WTC11 (cell line): ENCODE measurements at places on chromosomes 16 and 17.
A peak's percentile ranks its signal among the peaks of the same experiment; 100 is the strongest.

DNA sequence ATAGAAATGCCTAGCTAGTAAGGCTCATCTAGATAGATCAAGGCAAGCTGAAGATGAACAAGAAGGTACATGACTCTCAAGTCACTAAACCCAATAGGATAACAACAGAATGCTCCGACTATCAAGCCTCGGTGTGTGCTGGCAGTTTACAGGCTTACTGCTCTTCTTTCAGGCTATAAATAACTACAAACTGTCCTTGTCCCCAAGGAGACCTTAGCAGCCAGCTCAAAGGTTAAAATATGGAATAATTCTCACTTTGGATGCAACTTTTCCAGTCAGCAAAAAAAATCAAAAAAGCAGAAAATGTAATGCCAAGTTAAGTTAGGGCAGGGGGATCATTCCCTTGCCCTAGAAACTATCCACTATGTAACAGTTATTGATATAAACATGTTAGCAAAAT is 44.6 kb downstream of the SPOP start:
- no peak for DNase-seq

- no peak for DNase-seq
Measured at GRCh38 chr16:46871597-46871996, 12.6 kb upstream of the GPT2 start.

DNA sequence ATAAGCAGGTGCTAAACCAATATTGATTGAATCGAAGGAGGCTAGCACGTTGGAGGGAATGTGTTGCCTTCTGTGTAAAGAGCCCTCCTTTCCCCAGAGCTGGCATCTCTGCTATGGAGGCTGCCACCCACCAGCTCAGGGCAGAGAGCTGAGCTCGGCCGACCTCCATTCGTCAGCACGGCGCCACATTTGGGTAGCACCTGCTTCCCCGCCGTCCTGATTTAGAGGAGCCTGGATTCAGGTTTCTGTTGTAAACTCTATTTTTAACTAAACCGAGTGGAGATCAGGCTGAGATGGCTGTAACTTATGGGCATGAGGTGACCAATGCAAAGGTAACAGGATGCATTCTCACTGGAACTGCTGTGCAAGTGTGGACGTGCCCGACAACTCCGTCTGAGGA is 172.5 kb downstream of the CCDC182 start:
- no peak for DNase-seq

GRCh38 chr16:76748461-76749348 is 442.3 kb upstream of the MON1B start:
- DNase-seq = no peak

- DNase-seq = no peak
Measured at GRCh38 chr16:54630284-54630967, 300.2 kb upstream of the IRX5 start.

DNA sequence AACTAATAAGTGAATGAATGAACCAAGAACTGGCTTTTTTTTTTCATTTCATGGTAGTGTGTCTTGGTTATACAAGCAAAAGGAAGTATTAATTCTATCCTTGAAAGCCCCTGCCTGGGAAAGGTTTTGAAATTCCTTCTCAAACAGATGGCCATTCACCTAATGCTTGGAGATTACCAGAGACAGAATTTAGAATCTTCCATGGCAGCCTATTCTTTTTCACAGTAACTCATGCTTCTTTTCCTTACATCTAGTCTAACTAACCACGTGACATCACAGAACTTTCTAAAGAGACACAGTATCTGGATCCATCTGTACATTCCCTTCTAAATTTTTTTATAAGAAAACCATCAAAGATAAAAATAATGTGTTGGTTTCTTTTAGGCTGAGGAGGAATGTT is 151.6 kb downstream of the FTO start:
- no peak for DNase-seq

DNA sequence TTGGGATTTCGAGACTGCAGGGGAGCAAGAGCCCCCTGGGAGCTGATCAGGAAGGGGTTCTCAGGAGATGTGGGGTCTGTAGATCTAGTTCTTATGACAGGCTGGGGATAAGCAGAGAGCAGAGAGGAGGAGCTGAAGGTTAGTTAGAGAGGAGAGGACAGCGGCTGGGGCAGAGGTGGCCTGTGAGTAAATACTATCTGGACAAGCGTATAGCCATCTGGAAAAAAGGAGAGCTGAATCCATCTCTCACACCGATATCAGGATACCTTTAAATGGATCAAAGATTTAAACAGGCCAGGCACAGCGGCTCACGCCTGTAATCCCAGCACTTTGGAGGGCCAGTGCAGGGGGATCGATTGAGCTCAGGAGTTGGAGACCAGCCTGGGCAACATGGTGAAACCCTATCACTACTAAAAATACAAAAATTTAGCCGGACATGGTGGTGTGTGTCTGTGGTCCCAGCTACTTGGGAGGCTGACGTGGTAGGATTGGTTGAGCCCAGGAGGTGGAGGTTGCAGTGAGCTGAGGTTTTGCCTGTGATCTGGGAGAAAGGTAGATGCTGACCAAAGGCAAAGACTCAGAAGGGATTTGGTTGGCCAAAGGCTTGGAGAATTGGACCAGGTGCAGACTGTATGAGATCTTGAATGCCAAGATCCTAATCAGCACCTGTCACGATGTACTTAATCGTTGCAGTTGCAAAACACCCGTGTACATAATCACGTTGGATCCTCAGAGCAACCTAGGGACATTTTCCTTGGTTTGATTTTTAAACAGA is 18.9 kb upstream of the SLC25A19 start:
- DNase-seq = no peak

DNA sequence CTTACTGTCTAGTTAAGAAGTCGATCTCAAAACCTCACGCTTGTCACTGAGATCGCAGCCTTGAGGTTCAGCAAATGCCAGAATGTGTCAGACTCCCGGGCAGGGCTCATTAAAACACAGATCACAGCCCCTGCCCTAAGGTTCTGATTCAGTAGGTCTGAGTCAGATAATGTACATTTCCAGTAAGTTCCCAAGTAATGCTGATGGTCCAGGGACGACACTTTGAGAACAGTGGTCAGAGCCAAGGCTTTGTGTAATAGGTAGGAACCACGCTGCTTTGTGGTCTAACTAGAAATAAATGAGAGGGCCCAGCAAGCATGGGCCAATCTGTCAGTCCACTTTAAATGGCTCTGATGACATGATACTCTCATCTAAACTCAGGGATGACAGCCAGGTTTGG is 228.6 kb downstream of the ZFHX3 start:
- DNase-seq = no peak

- DNase-seq = no peak
Measured at GRCh38 chr16:187330-187729, 7.1 kb downstream of the HBQ1 start.

DNA sequence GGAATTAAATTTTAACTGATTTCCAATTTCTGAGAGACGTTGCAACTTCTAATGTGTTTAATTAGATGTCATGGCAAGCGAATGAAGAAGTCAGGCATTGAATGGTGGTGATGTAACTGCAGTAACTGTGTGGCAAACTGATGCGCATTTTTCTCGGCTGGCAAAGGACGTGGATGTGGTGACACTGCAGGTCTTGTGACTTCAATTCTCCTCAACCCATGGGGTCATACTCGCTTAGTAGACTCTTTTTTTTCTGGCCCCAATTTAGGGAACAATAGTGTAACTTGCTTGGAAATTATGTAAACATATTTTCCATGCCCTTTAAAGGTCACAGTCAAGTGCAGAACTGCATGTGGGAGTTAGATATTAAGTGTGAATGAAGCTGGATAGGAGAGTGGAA is 1.9 kb upstream of the FAM20A start:
- no peak for DNase-seq

GRCh38 chr17:82229698-82230608 is 1.1 kb downstream of the SLC16A3 start:
- no peak for DNase-seq

GRCh38 chr17:66317629-66318028 is 15.2 kb downstream of the PRKCA start:
- DNase-seq = no peak

- no peak for DNase-seq
Measured at GRCh38 chr17:2238432-2239169, 65.0 kb downstream of the SMG6 start.

DNA sequence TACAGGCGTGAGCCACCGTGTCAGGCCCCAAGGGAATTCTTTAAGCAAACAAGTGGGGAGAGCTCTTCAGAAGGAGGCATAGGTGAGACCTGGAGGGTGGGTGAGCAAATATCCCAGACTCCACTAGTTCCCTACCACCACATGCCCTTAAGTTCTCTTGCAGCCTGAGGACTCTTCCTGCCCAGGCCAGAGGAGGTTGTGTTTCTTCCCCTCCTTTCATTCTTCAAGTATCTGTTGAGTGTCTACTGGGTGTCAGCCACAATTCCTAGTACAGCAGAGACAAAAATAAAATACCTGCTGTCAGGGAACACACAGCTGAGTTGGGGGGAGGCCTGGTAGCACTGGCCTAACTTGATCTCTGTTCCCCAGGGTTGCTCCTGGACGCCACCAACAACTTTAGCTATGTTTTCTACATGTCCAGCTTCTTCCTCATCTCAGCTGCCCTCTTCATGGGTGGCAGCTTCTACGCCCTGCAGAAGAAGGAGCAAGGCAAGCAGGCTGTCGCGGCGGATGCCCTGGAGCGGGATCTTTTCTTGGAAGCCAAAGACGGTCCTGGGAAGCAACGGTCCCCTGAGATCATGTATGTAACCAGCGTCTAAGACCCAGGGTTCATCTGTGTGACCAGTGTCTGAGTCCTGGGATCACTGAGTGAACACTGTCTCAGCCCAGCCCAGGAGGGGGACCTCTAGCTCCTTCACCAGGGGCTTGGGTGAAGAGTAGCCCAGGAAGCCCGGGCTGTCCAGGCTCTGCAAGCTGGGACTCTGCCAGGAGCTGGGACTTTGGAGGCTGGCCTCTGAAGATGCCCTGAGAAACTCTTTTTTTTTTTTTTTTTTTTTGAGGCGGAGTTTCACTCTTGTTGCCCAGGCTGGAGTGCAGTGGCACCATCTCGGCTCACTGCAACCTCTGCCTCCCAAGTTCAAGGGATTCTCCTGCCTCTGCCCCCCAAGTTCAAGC is 5.9 kb upstream of the ARMC7 start:
- DNase-seq = no peak

GRCh38 chr17:1710807-1711553 is 803 bp upstream of the TLCD2 start:
- peak; percentile 45 for DNase-seq

- no peak for DNase-seq
Measured at GRCh38 chr17:3663102-3664011, 5.0 kb downstream of the TAX1BP3 start.

DNA sequence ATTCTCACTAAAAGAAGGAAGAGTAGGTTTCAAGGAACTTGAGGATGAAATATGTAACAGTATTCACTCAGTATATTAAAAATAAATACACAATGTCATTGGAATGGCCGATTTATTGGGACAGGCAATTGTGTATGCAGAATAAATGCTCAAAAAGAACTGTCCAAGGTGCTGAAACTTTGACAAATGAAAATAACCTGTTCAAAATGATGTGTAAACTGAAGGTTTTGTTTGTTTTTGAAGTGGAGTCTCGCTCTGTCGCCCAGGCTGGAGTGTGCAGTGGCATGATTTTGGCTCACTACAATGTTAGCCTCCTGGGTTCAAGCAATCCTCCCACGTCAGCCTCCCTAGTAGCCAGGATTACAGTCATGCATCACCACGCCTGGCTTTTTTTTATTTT is 318.7 kb upstream of the RBFOX1 start:
- DNase-seq = no peak
